NCI-H446 (cell line): ENCODE measurements at places on chromosomes 6 and 20.

GRCh38 chr6:154893917-154894316 is 101.2 kb upstream of the TIAM2 start:
- DNase-seq: no peak

DNA sequence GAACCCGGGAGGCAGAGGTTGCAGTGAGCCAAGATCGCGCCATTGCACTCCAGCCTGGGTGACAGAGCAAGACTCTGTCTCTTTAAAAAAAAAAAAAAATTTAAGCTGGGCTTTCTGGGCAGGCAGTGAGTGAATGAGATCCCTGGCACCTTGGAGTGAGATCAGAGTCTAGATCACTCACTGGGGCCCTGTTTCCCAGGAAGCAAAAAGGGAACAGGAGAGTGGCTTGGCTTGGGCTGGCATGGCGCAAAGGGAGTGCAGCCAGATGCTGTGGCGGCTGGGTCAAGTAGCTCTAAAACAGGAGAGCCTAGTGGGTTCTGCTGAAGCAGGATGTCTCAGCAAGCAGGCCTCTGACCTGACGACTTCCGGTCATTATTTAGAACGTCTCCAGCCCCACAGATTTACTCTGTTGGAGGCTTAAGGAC is 10.4 kb downstream of the PLCG1 start:
- DNase-seq: no peak

GRCh38 chr6:93992976-93993375 is 573.6 kb upstream of the EPHA7 start:
- DNase-seq: no peak

DNA sequence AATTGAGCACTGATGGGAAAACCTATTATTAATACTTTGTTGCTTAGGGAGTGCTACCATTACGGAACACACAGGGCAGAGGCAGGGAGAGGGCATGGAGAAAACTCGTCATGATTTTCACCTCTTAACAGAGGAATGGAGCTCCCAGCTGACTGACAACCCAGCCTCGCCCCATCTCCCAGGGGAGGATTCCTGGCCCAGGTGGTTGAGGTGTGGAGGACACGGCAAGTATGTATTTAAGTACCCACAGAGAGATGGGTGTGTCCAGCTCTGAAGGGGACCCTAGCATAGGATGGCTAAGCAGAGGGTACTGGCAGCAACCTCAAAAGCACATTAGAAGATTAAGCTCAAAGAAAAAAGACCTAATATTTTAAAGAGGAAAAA is 261.9 kb upstream of the MOCS1 start:
- DNase-seq: no peak

GRCh38 chr20:38175304-38176180 is 10.5 kb upstream of the TGM2 start:
- no peak for DNase-seq

- DNase-seq: no peak
Observed at GRCh38 chr6:149181304-149181703, 136.2 kb upstream of the TAB2 start.

DNA sequence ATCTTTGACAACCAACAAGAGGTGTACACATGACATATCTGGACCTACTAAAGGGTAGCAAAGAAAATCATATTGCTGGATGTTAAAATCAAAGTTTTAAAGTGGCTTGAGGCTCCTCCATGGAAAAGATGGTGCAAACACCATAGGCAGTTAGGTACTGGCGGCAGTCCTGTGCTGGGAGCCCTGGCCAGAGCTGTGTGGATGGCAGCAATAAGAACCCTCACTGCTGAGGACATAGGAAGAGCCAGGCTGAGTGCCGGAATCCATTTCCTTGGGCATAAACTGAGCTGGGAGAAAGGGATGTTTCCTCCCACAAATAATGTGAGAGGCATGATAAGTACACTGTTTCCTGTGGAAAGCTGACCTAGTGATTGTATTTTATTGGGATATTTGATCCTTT is 89.9 kb downstream of the ARID1B start:
- DNase-seq: no peak

DNA sequence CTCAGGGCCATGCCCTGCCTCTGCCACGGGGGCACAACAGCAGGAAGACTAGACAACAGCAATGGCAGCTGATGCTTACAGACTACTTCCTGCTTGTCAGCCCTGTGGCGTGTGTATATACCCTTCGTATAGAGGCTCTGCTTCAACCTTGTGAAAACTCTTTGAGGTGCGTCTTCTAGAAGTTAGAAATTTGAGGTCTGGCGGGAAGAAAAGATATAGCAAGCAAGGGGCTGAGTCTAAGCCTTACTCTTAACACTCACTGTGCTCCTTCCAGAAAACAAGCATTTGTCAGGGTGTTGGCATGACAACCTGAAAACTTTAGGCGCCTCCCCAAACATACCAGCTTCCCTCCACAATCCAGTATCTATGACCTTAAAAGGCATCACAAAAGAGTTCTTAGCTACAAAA is 33.3 kb downstream of the JPH2 start:
- no peak for DNase-seq
